ENCODE measurements at places on chromosomes 13 and 19.
A peak's percentile ranks its signal among the peaks of the same experiment; 100 is the strongest.

- DNase-seq: no peak
Observed at GRCh38 chr19:2287585-2288337, 5.8 kb upstream of the PEAK3 start.

GRCh38 chr19:38228491-38229439 is 4.7 kb upstream of the DPF1 start:
- DNase-seq: no peak

- no peak for DNase-seq
Observed at GRCh38 chr13:20024702-20025101, 66.2 kb downstream of the ZMYM2 start.

DNA sequence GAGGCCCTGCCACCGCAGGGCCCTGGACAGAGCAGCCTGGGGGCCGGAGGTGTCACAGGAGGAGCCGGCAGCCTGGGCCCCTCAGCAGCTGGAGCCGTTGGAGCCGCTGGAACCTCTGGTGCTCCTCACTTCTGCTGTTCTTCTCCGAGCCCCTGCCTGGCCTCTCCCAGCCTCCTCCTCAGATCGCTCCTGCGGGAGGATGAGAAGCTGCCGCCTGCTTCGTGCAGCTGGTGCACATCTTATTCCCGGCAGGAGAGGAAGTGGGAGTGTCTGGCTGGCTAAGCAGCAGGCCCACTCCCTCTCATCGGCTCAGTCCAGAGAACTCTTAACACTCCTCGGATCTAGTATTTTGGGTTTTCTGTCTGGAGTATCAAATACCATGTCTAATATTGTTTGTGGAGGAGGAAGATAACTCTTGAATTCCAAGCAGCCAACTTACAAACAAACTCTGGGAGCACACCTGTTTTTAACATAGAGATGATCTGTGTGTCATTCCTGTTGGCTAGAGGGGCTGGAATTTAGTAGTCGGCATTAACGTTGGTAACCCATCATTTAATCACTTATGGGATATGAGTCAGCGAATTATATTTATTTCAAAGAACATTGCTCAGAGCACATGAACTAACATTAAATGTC is 37.1 kb upstream of the RNF113B start:
- DNase-seq: no peak

DNA sequence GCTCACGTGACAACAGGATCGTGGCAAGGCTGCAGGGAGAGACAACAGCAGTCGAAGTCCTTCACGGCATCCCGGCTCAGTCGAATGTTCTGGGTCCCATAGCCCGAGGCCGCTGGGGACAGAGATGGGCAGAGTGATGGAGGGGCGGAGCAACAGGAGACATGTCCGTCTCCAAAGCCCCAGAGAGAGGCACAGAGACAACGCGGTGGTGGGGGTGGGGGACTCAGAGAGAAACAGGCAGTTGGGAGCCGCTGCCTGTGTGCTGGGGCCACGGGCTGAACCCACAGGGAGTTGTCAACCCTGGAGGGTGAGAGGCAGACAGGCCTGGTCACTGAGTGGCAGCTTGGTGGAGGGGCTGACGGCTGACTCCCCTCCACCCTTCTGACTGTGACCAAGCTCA is 20.4 kb downstream of the NOSIP start:
- no peak for DNase-seq

- DNase-seq: no peak
Observed at GRCh38 chr13:90968166-90968904, 379.2 kb upstream of the MIR17HG start.

GRCh38 chr13:30881191-30881651 is 24.9 kb upstream of the MEDAG start:
- no peak for DNase-seq

- no peak for DNase-seq
Observed at GRCh38 chr19:33029746-33030303, 34.9 kb downstream of the RHPN2 start.

DNA sequence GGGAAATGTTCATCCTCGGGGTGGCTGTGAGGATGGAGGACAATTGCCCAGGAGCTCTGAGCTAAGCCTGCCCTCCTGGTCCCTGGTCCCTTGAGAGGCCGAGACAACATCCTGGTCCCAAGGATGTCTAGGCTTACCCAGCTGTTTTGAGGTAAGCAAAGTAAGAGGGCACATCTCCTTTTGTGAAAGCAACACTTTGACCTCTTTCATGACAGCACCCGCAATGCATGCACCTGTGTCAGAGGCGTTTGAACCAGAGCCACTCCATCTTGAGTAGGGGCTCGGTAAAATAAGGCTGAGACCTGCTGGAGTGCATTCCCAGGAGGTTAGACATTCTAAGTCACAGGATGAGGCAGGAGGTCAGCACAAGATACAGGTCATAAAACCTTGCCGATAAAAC is 43.1 kb upstream of the ANKRD10 start:
- no peak for DNase-seq

DNA sequence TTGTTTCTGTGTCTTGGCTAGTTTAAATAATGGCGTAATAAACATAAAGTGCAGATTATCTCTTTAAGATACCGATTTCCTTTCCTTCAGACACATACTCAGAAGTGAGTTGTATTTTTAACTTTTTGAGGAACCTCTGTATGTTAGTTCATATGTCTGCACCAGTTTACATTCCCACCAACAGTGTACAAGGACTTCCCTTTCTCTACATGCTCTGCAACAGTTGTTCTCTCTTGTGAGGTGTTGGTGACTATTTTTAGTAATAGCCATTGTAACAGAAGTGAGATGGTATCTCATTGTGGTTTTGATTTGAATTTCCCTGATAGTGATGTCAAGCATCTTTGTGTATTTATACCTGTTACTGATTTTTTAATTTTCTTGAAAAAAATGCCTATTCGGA is 418.6 kb downstream of the UQCRFS1 start:
- DNase-seq: no peak

- no peak for DNase-seq
Observed at GRCh38 chr13:25901460-25902376, 150.1 kb downstream of the SHISA2 start.

GRCh38 chr13:93146584-93147297 is 79.9 kb upstream of the GPC6 start:
- no peak for DNase-seq

DNA sequence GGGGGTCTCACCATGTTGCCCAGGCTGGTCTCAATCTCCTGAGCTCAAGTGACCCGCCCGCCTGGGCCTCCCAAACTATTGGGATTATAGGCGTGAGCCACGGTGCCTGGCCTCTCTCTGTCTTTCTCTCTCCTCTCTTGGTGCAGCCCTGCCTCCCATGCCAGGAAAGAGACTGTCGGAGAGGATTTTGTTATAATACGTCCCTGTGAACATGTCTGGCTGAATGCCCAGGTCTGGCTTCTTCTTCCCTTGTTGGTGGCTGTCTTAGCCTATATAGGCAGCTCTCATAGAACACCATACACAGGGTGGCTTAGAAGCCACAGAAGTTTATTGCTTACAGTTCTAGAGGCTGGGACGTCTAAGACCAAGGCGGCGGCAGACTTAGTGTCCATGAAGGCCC is 46.4 kb downstream of the PEX11G start:
- DNase-seq: no peak

DNA sequence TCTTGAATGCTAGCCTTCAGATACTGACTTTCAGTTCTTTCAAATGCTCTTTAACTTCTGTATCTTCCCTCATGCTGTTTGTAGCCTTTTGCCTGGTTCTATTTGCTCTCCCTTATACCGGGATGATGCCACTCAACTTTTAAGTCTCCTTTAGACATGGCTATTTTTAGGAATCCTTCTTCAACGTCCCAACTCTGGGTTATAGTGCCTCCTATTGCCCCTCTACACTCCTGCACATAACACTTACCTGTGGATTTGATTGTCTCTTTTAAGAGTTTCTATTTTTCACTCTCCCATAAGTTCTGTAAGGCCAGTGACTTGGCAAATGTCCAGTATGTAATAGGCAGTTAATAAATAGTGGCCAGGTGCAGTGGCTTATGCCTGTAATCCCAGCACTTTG is 343.0 kb downstream of the KLF5 start:
- no peak for DNase-seq

DNA sequence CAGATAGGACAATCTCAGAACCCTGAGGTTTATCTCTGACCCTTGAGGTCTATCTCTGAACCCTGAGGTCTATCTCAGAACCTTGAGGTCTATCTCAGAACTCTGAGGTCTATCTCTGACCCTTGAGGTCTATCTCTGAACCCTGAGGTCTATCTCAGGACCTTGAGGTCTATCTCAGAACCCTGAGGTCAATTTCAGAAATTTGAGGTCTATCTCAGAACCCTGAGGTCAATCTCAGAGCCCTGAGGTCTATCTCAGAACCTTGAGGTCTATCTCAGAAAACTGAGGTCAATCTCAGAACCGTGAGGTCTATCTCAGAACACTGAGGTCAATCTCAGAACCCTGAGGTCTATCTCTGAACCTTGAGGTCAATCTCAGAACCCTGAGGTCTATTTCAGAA is 2.3 kb downstream of the TLE2 start:
- DNase-seq: no peak

DNA sequence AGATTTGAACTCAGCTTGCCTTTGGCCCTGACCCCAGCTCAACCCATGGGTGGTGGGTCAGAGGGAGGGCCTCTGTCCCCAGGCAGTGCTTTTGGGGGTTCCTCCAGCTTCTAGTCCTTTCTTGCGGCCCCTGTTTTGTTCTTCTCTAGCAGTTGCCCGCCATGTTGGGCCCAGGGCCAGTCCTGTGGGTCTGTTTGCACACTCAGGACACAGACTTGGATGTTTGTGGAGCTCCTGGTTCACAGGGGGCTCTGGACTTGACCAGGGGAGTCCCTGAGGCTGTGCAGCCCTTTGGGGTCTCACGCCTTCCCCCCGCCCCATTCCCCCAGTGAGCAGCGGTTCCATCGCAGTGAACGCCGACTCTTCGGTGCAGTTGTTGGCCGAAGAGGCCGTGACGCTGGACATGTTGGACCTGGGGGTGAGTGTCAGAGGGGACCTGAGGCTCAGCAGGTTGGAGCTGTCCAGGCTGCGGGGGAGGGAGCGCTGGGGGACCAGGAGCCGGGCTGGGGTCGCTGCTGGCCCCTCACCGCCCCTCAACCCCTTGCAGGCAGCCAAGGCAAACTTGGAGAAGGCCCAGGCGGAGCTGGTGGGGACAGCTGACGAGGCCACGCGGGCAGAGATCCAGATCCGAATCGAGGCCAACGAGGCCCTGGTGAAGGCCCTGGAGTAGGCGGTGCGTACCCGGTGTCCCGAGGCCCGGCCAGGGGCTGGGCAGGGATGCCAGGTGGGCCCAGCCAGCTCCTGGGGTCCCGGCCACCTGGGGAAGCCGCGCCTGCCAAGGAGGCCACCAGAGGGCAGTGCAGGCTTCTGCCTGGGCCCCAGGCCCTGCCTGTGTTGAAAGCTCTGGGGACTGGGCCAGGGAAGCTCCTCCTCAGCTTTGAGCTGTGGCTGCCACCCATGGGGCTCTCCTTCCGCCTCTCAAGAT is 2.5 kb downstream of the ATP5F1D start:
- DNase-seq: peak; percentile 45

DNA sequence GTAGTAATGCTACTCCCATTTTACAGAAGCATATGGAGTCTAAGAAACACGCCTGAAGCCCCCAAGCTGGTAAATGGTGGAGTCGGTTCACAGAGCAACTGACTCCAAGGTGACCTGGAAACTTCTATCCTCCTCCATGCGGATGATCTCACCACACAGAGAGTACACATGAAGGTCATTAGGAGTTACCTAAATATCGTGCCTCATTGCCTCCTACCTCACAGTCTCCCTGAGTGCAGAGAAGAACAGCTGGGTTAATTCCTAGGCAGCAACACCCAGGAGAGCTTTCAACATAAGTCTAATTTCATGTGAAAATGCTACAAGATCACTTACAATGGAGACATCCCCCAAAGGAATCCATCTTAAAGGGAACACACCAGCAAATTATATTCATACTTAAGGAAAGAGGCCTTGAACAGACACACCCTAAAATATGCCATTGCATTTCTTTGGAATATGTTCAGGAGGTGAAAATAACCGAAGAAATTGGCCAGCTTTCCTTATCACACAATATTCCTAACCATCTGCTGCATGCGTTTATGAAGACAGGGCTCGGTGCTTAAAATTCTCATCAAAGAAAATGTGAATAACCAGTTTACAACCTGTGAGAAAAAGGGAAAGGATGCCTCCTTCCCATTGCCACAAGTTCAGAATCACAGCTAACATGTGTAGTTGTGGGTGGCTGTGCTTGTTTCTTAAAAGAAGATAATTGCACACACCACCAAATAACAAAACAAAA is 203.6 kb upstream of the NBEA start:
- DNase-seq: no peak

DNA sequence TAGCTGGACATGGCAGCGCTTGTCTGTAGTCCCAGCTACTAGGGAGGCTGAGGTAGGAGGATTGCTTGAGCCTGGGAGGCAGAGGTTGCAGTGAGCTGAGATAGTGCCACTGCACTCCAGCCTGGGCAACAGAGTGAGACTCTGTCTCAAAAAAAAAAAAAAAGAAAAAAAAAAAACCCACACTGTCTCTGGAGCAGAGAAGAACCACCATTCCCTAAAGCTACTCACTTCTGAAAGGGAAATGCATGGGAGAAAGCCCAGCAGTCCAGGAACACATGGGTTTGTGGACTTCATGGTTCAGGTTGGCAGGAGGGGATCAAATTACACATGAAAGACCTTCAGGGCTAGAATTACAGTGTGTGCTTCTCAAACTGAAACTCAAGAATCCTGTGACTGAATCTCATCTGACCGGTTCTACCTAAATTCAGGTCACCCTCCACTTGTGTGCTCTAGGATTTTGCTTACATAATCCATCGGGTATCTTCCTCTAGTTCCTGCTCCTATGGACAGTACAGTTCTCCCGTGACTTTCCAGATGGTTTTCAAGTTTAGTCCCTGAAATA is 30.2 kb upstream of the CPB2 start:
- peak; percentile 10 for DNase-seq

- DNase-seq: no peak
Observed at GRCh38 chr13:35593651-35594050, 117.2 kb upstream of the MAB21L1 start.

GRCh38 chr19:14835011-14835410 is at the start of the genes OR7A5 and OR7C1:
Gene OR7A5, minus strand, starts transcription at chr19:14835185. Its CDS starts 6,944 bp downstream, at chr19:14828241.
Gene OR7C1, minus strand, starts transcription at chr19:14835185. Its CDS starts 35,049 bp downstream, at chr19:14800136.
- no peak for DNase-seq

DNA sequence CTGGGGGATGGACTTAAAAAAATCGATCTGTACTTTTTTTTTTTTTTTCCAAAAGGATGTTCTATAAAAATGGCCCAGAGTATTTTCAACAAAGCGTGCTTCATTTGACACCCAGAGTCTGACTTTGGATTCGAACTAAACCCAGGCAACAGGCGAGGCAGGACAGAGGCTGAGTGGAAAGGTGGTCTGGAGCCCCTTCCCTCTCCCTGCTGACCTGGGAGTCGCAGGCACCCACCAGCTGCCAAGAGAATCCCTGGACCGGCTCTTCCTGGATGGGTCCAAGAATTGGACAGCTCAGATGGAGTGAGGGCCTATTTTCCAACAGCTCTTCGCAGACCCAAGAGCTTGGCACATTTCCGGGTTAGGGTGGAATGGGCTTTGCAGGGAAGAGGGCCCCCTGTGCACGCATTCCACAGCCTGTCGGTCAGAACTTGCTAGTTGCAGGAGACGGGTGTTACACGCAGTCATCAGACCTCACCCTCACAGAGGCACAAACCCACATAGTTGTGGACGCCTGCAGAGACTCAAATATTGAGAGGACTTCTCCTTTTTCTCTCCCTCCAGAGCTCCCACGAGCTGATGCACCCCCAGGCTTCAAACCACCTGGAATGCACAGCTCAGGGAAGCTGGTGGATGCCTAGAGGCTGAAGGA is 15.2 kb downstream of the KCTD15 start:
- no peak for DNase-seq

GRCh38 chr13:84430015-84430414 is 547.7 kb upstream of the SLITRK1 start:
- DNase-seq: no peak

Measured in NCI-H1048 (cell line).